ENCODE measurements at places on chromosomes 13 and 19.

- peak; percentile 99 for DNase-seq
Measured at GRCh38 chr19:4304538-4305256, at the start of gene FSD1. Gene FSD1, plus strand, starts transcription at chr19:4304598. Its CDS starts 149 bp downstream, at chr19:4304747.

DNA sequence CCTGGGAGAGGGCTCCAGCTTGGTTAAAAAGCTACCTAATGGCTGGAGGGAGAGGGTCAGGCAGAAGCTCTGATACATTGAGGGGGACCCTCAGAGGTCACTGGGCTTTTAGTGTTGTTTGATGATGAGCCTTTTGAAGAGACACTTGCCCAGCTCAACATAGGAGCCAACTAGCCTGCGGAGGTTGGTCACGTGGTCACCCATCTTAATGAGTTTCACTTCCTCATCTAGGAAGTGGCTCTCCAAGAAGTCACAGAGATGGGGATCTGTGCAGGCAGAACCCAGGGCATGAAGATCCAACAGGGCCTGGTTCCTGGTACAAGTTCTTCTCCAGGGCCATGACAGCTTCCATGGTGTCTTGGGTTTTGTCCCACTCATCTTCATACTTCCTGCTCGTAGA, 33.4 kb downstream of the IPO5 start:
- no peak for DNase-seq

DNA sequence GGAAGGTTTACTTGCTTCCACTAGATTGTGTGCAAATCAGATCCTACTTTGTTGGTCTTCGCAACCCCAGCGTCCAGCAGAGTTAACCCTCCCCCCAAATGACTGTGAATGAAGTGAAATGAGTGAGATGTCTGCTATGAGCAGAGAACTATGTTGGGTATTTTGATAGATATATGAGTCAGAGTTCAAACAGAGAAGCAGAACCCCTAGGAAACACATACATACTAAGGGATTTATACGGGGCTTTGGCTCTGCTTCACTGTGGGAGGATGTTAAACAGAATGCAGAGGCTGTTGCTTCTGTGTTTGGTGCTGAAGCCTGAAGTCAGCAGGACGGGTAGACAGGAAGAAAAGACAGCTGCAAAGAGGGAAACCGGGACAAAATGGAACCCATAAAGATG, 197.0 kb downstream of the MZT1 start:
- DNase-seq = no peak

GRCh38 chr13:52009946-52010345, 1.3 kb downstream of the ATP7B start:
- no peak for DNase-seq

- DNase-seq = no peak
Measured at GRCh38 chr19:35265900-35266519, 2.8 kb upstream of the USF2 start.

- DNase-seq = no peak
Measured at GRCh38 chr13:81320516-81320915, 979.6 kb upstream of the SPRY2 start.

GRCh38 chr13:33644581-33645543, 173.1 kb upstream of the RFC3 start:
- no peak for DNase-seq

- no peak for DNase-seq
Measured at GRCh38 chr19:30159636-30160035, 212.5 kb upstream of the ZNF536 start.

DNA sequence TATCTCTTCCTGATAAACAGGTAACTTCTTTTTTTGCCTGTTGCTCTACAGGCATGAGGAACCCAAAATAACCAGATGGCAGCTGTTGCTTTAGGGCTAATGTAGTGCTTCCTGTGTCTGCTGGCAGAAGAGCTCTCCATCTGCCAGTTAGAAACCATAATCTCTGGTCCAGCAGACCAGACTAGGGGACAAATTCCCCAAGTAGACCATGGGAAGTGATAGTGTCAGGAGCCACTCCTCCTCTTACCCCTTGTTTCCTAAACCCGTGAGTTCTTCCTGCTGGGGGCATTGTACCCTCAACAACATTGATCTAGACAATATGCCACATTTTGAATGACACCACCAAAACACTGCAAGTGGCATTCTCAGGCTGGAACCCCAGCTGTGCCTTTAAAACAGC, 135.9 kb downstream of the DLEU7 start:
- DNase-seq = no peak

DNA sequence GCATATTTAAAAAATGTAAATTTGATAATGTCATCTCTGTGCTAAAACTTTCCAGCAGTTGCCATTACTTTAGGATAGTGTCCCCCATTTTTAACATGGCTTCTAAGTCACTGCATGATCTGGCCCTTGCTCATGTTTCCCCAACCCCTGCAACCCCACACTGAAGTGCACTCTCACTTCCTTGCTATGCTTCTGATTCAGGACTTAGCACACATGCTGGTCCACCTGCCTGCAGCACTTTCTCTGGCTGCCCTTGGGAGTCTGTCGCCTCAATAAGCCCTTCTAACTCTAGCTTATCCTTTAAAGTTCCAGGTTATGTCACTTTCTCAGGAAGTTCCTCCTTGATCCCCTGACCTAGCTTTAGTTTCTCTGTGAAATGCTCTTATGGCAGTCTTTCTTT, 241.0 kb downstream of the POSTN start:
- no peak for DNase-seq

- DNase-seq = no peak
Measured at GRCh38 chr13:94218951-94219350, 260.5 kb downstream of the DCT start.

DNA sequence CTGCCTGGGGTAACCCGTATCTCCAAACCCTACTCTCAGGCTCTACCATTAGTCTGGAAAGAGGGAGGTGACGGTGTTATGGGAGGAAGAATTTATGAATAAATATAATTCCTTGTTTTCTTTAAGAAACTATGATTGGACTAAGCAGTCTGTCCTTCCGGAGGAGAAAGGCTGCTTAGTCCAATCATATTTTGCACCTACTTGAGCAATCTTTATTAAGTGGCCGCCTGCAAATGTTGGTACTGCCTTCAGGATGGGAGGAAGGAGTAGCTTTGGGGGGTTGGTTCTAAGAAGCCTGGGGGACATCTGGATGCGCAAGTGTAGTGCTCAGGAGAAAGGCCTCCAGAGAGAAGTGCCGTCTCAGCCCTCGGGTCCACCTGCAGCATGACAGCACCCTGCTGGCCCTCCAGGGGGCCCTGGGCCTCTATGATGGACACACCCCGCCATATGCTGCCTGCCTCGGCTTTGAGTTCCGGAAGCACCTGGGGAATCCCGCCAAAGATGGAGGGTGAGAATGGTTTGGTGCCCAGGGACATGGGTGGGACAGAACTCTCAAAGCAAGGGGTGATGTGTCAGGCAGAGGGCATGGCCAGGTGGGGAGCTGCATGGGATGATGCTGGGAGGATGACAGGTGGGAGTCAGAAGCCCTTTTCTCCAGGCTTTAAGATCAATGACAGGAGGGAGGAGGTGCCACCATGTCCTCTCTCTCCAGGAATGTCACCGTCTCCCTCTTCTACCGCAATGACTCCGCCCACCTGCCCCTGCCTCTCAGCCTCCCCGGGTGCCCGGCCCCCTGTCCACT, 4.1 kb downstream of the ACP4 start:
- peak; percentile 76 for DNase-seq

GRCh38 chr13:112720814-112721197, 31.0 kb downstream of the ATP11A start:
- no peak for DNase-seq

DNA sequence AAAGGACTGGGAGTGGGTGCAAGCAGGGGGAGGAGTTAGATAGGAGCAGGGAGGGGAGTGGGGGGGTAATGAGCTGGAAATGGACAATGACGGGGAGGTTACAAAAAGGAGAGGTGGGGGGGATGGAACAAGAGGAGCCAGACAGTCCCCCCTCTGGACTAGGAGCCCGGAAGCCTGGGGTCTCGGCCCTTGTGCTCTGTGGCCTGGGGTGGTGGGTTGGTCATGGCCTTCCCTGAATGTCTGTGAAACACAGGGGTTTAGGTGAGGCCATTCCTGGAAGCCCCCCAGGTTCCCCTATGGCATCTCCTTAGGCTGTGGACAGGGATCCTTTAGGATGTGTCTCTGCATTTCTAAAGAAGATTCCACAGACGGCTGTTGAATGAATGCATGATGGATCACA, 12.1 kb downstream of the KCNC3 start:
- no peak for DNase-seq

GRCh38 chr19:56094449-56094848, 26.6 kb downstream of the ZNF787 start:
- no peak for DNase-seq

- no peak for DNase-seq
Measured at GRCh38 chr19:33798681-33799111, 2.0 kb downstream of the KCTD15 start.
